ENCODE measurements at places on chromosomes 2 and 18.

- DNase-seq, result no peak
Measured at GRCh38 chr2:128661311-128661710, 342.6 kb upstream of the HS6ST1 start.

DNA sequence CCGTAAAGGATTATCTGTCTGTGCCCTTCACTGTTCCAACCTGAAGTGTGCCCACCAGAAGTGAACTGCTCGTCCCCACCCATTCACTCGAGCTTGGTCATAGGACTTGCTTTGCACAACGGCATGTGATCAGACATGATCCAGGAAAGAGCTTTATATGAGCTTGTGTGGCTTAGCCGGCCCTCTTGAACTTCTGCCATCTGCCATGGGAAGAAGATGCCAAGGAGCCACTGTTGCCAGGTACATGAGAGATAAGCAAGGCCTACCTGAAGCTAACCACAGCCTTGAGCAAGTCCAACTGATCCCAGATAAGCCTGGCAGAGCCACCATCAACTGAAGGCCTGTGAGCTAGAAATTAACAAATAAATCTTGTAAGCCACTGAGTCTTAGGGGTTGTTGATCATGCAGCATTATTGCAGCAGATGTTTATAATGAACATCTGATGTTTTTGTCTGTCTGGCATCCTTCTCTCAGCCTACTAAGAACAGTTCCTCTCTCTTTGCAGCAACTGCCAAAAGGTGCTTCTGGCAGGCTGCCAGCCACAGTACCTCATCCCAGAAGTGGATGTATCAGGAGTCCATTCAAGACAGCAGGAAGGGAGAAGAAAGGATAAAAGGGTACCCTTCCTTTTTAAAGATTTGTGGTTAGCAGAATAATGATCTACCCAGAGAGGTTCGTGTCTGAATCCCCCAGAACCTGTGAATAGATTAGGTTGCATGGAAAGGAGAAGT is 16.8 kb downstream of the DBI start:
- no peak for DNase-seq

DNA sequence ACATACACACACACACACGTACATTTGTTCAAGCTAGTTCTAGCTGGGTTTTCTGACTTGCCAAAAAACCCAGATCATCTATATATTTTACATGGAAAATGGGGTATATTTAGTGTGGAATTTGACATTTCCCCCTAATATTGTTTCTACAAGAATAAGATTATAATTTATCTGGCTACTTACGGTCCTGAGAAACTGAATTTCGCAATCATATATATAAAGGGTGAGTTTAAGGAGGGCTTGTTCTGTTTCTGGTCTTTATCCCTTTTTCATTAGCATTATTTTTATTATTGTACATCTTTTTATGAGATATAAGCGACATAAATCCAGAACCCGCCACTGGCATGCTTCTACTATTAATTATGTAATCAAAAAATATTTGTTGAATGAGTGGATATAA is 528.9 kb downstream of the TMX3 start:
- DNase-seq, result no peak

DNA sequence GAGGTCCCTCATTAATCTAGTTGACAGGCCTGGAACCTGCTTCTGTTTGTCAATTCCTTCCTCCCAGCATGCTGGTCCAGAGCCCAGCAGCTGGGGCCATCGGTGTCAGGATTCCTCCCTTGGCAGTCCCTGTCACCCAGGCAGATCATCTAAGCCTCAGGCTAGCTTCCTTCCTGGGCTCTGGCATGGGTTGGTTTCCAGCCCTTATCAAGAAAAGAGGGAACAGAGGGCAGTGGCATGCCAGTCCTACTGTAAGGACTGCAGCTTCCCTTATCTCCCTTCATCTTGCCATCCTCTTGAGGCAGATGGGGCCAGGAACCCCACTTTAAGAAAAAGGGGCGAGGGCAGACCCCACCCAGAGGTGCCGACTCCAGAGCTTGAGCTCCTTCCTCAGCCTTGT is 10.9 kb upstream of the KCNK3 start:
- DNase-seq, result no peak

Measured in NCI-H187 (cell line).